A673 (cell line): ENCODE measurements at places on chromosomes 11 and 22.
A peak's percentile ranks its signal among the peaks of the same experiment; 100 is the strongest.

DNA sequence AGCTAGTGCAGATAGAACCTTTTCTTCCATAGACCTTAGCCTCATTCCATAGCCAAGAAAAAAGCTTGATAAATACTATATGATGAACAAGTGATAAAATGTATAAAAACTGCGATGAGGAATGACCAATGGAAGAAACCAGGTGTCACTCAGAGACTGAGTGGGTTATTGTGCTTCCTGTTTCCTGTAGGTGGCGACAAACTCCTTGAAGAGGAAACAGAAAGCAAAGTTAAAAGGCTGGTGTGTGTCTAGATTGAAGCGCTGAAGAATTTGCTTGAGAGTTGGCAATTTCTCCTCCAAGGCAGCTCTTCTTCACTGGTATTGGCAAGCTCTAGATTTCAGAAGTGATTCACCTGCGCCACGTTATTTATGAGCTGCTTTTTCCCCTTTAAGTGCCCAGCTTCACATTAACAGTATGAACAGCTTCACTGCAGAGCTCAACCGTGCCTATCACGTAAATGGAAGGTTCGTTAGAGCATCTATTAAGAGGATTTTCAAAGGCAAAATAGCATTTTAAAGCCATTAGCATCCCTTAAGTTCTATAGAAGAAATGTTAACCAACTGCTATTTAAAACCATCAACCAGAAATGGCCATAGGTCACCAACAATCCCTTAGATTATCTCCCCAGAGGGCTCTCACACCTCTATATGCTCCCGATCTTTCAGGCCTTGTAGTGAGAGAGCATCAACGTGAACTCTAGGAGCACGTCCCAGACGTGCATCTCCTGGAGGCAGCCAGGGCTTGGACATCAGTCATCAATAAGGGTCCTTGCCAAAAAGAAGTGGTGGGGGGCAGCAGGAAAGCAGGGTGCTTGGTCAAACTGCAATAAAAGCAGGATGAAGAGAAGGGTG lies 179.4 kb downstream of the CADM1 start:
- DNase-seq, result peak; percentile 77

DNA sequence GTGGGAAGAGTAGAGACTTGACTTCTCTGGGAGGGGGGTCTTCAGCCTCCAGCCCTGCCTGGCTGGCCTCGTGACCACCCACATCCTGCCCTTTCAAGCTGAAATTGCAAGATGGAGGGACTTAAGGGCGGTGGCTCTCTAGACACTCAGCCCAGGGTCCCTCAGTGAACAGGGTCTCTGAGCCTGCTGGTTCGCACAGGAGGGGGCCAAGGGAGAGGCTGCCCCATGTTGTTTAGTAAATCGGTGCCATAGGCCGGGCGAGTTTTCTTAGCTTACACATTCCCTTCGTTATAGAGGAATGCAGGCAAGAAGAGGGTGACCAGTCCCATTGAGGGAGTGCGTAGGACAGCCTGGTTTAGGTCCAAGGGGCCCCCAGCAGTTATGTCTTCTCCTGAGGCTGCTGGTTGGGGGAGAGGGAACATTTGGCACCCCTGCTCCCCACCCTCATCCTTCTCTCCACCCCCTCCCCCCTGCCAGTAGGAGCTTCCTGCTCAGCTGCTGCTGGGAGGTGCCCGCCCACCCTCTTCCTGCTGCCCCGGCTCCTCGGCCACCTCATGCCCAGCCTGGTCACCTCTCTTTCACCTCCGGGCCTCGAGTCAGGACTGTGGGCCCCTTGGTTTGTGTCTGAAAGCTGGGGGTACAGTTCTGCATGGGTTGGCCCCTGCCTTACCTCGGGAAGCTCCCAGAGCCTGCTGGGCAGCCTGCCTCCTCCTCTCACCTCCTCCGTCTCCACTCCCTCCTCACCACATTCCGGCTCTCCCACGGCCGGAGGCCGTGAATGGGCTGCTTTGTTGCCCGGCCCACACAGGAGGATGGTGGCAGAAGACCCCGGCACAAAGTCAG lies 3.9 kb downstream of the FRMD8 start:
- DNase-seq, result peak; percentile 64

GRCh38 chr11:18706330-18707243 lies 8.0 kb downstream of the TMEM86A start:
- peak; percentile 42 for DNase-seq

- DNase-seq, result no peak
Measured at GRCh38 chr11:113274713-113275582, 39.4 kb upstream of the TTC12 start.

DNA sequence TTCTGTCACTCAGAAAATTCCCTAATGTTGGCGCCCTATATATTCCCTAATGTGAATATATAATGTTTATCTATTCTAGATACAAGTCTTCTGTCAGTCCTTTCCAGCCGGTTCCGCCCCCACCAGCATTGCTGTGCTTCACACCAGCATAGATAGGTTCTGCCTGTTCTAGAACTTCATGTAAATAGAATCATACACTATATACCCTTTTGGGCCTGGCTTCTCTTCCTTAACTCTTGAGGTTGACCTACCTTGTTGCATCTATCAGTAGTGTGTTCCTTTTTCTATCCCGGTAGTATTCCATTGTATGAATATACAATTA lies 34.6 kb downstream of the OTOG start:
- no peak for DNase-seq

GRCh38 chr22:32916025-32916424 lies 114.5 kb downstream of the TIMP3 start:
- no peak for DNase-seq
